ENCODE measurements at places on chromosomes 13 and 19. TPM values are rescaled to one million over a fixed set of nuclear protein-coding genes. Genes with fewer than 3 reads are reported as not detected.

- no peak for DNase-seq
Observed at GRCh38 chr19:38737921-38738737, 6.1 kb downstream of the CAPN12 start.

GRCh38 chr13:111458739-111459138, 138.3 kb downstream of the TEX29 start:
- no peak for DNase-seq

DNA sequence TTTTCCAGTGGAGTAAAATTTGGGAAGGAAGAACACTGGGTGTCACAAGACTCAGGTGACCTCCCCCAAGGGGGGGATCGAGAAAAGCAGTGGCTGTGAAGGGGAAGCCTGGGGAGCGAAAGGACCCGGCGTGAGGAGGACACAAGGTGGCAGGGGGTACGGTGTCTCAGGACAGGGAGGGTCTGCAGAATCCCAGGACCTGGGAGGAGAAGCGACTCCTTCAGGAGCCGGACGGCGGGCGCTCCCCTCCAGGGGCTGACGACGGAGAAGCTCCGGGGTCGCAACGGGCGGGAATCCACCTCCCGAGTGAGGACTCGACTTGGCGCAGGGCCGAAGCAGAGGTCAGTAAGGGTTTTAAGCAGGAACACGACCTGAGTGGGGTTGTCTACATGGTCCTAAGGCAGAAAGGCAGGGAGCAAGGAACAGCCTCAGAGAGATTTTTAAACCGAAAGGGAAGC, 529 bp downstream of the ZNF836 start:
- peak; percentile 16 for DNase-seq

DNA sequence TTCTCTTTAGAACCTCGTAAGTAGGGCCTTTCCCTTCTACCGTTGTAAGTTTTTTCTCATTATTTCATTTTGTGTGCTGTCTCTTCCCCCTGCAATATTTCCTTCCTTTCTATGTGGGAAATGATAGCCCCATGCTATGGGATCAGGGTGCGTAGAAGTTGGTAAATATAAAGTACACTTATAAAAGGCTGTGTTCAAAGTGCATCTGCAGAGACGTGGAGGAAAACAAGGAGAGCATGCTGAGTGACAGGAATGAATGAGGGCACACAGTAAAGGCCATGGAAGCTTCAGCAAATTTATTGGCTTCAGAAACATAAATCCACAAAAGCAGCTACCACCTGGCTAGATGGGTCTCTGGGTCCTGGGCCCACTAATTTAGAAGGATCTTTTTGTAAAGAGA, 21.6 kb upstream of the SPRY2 start:
- DNase-seq: no peak

- DNase-seq: no peak
Observed at GRCh38 chr19:10846500-10847202, 1.6 kb upstream of the C19orf38 start.

DNA sequence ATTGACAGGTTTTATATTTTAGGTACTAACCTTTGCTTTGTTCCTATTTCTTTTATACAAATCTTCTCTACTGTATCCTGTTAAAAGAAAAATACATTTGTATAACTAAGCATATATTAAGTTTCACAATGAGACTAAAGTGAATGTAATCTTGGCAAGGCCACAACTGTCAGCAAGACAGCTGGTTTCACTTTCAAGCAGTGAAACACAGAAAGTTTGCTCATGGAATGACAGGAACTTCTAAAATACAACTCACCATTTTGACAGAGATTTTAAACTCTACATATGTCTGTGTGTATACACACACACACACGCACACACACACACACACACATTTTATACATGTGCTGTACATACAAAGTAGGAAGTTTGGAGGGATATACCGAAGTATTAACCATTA, 53.3 kb downstream of the PARP4 start:
- DNase-seq: peak; percentile 7

DNA sequence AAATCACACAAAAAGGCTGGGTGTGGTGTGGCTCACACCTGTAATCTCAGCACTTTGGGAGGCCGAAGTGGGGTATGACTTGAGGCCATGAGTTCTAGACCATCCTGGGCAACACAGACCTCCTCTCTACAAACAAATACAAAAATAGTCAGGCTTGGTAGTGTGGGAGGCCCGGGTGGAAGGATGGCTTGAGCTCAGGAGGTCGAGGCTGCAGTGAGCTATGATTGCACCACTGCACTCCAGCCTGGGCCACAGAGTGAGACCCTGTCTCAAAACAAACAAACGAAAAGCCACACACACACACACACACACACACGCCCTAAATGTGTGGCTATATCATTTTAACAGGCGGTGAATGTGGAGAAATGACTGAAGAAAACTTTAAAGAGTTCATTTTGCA, 904 bp upstream of the ZNF557 start:
- no peak for DNase-seq

GRCh38 chr19:4403005-4403761, 743 bp downstream of the CHAF1A start:
- peak; percentile 37 for DNase-seq

GRCh38 chr19:3788996-3789778, 3.0 kb upstream of the MATK start:
- no peak for DNase-seq

GRCh38 chr19:39428283-39429112, 7.3 kb downstream of the RPS16 start:
- DNase-seq: no peak

DNA sequence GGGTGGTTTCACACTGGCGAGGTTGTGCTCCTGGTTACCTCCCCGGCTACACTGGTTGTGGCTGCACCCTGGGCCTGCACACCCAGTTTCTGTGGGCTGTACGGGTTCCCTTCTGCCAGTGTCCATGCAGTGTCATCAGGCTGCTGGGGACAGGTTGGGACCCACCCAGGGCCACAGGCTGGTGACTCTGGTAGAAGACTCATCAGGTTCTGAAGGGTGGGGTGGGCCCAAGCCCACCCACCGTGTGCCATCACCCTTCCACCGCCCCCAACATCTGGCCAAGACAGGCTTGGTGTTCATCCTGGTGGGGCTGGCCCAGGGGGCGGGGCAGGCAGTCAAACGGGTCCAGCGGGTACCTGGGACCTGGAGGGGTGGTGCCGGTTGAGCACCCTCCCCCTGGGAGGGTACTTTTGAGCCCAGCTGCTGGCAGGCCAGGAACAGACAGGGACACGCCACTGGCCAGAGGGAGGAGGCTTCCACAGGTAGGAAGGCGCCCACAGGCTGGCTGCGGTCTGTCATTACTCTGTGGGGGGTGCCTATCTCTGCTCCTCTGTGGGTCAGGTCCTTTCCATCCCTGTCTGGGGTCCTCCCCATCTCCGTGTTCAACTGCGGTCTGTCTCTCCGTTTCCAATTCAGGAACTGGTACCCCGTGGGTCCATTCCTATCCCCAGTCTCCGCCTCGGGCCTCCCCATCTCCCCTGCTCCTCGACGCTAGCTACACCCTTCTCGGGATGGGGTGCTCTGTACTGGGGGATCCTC, at the start of gene RNF225:
Gene RNF225 (plus strand): TSS at position 437 of the 759 bp plus-strand sequence. CDS start 434 bp downstream, outside the sequence.
- no peak for DNase-seq

GRCh38 chr19:53977991-53978731, 13.3 kb upstream of the CACNG6 start:
- peak; percentile 96 for DNase-seq

GRCh38 chr13:31625115-31625514, 114.2 kb upstream of the RXFP2 start:
- DNase-seq: no peak

DNA sequence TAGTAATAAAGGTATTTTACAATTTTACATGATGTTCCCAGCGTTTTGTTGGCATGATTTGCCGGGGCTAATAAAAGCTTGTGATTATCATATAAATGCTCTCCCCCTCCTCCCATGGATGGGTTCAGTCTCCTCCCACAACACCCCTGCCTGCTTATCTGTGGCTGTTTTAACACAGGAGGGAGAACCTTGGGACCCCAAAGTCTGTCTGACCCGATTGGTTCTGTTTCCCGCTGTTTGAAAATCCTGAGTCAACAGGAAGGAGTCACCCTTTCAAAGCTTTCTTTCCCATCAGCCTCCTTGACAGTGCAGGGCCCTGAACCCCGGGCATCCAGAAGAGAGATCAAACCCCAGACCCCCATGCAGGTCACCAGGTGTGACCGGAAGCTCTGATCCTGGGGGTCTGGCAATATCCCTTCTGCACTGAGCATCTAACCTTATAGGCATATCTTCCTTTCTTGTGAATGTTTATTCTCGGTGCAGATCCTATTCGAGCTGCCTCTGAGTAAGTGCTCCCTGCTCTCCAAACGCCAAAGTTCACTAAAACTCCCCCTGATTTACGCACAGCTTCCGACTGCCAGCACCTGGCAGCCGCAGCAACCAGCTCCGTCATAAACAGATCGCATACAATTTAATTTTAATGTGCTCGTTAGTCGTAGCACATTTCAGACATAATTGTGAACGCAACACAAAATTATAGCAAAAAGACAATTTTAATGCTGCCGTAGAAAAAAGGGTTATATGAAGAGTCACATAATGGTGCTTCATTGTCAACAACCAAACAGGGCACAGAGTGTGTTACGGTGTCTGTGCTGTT, 74.8 kb downstream of the TSHZ3 start:
- no peak for DNase-seq

GRCh38 chr13:72186730-72187422, 319.9 kb upstream of the DACH1 start:
- DNase-seq: no peak

The PGLYRP2 gene
- total RNA-seq: 4.7 TPM

The ANGPTL8 gene
- total RNA-seq: not detected

The FLT3 gene
- 0.15 TPM for total RNA-seq

The ZNF443 gene
- total RNA-seq: 5.2 TPM

The DUS3L gene
- 56.8 TPM for total RNA-seq

The SPACA4 gene
- not detected for total RNA-seq

The LILRA1 gene
- total RNA-seq: not detected

Measured in A673 (cell line).